Esophagus muscularis mucosa (tissue), 4 donors: ENCODE measurements at places on chromosomes 1 and 21.

GRCh38 chr1:230278376-230278775, 147.8 kb downstream of the PGBD5 start:
- DNase-seq: no peak
- no peaks in the 10 kb centered on the region for H3K27me3 ChIP-seq
- H3K4me1 ChIP-seq: peaks cover 3% of the 10 kb centered on the region
- H3K36me3 ChIP-seq: peaks cover 64% of the 10 kb centered on the region

- H3K27ac ChIP-seq: no peak overlapping the region
- no peaks in the 10 kb centered on the region for H3K4me1 ChIP-seq
- H3K27me3 ChIP-seq: no peaks in the 10 kb centered on the region
- no peaks in the 10 kb centered on the region for H3K36me3 ChIP-seq
Observed at GRCh38 chr1:41752514-41753170, 166.1 kb downstream of the HIVEP3 start.

GRCh38 chr1:198491028-198491427, 49.5 kb downstream of the ATP6V1G3 start:
- H3K4me3 ChIP-seq: no peak overlapping the region
- DNase-seq: no peak
- H3K4me1 ChIP-seq: no peaks in the 10 kb centered on the region
- H3K27ac ChIP-seq: no peak overlapping the region

GRCh38 chr1:59522925-59523505, 226.1 kb downstream of the FGGY start:
- no peaks in the 10 kb centered on the region for H3K36me3 ChIP-seq
- no peak overlapping the region for H3K4me3 ChIP-seq
- no peaks in the 10 kb centered on the region for H3K27me3 ChIP-seq
- H3K4me1 ChIP-seq: peaks cover 27% of the 10 kb centered on the region
- H3K27ac ChIP-seq: no peak overlapping the region
- DNase-seq: no peak

DNA sequence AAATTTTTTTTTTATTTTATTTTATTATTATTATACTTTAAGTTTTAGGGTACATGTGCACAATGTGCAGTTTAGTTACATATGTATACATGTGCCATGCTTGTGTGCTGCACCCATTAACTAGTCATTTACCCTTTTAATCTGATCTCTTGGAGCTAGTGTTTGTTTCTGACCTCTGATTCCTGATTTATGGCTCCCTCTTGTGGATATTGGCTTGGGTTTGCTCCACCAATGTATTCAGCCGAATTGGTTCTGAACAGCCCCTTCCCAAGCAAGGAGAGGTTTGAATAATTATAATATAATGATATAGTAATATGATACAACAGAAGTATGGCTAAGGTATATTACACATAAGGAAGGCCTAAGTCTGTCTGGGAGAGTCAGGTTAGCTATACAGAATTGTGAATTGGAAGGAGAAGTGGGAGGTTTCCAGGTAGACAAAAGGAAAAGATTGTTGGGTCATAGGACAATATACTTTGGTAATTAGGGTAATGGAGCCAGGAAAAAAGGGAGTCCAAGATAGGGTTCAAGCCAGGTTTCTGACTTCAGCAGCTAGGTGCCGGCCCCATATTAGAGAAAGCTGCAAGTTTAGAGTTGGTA, 53.1 kb upstream of the HMCN1 start:
- no peaks in the 10 kb centered on the region for H3K4me1 ChIP-seq
- no peaks in the 10 kb centered on the region for H3K27me3 ChIP-seq
- no peak for DNase-seq
- H3K4me3 ChIP-seq: no peak overlapping the region
- no peak overlapping the region for H3K27ac ChIP-seq
- H3K36me3 ChIP-seq: no peaks in the 10 kb centered on the region

DNA sequence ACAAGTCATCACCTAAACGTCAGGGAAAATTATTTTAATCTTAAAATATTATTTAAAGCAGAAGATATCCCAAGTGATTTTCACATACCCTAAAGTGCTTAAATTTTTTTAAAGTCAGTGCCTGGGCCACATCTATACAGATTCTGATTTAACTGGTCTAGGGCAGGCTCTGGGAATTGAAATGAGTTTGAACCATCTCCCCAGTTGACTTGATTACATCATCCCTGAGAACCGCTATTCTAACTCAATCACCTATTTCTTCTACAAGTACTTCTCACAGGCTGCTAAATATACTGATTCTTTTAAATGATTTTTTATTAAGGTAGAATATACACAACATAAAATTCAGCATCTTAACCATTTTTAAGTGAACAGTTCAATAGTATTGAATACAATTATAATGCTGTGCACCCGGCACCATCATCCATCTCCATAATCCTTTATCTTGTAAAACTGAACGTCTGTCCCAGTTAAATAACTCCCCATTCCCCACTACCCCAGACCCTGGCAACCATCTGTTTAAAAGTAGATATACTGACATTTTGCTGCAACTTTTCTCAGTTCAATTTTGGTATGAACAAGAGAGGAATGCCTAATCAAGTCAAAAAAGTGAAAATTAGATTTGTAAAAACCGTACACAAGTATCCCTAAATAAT, 19.5 kb downstream of the GART start:
- H3K4me1 ChIP-seq: no peaks in the 10 kb centered on the region
- no peak overlapping the region for H3K27ac ChIP-seq
- no peak for DNase-seq
- no peak overlapping the region for H3K4me3 ChIP-seq
- peaks cover 49% of the 10 kb centered on the region for H3K36me3 ChIP-seq

DNA sequence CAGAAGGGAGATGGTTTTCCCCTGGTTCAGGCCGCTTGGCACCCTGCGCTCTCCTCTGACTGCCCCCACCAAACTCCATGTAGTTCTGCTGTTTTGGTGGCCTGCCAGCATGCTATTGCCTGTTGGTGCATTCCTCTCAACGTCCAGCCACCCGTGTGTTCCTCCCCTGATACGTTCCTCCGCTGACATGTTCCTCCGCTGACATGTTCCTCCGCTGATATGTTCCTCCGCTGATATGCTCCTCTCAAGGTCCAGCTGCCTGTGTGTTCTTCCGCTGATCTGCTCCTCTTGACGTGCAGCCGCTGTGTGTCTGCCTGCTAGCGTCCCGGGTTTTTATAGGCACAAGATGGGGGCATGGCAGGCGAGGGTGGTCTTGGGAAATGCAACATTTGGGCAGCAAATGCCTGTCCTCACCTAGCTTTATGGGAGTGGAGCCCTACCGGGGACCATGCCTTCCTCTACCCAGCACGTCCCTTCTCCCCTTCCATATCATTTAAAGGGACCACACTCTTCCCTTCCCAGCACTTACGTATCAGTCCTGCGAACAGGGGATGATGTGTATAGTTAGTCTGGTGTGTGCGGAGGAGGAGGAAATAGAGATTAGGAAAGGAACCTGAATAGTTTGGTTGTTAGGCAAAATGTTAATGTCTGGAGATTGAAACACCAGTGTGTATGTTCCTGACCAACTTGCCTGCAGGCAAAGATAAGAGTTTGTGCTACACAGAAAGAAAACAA, 40.6 kb upstream of the PLA2G5 start:
- DNase-seq: no peak
- H3K4me3 ChIP-seq: no peak overlapping the region
- no peak overlapping the region for H3K27ac ChIP-seq
- H3K36me3 ChIP-seq: no peaks in the 10 kb centered on the region

GRCh38 chr1:30872948-30873263, 35.7 kb downstream of the SDC3 start:
- peaks cover 80% of the 10 kb centered on the region for H3K36me3 ChIP-seq
- H3K27ac ChIP-seq: no peak overlapping the region
- peaks cover 17% of the 10 kb centered on the region for H3K4me1 ChIP-seq
- no peak overlapping the region for H3K4me3 ChIP-seq

DNA sequence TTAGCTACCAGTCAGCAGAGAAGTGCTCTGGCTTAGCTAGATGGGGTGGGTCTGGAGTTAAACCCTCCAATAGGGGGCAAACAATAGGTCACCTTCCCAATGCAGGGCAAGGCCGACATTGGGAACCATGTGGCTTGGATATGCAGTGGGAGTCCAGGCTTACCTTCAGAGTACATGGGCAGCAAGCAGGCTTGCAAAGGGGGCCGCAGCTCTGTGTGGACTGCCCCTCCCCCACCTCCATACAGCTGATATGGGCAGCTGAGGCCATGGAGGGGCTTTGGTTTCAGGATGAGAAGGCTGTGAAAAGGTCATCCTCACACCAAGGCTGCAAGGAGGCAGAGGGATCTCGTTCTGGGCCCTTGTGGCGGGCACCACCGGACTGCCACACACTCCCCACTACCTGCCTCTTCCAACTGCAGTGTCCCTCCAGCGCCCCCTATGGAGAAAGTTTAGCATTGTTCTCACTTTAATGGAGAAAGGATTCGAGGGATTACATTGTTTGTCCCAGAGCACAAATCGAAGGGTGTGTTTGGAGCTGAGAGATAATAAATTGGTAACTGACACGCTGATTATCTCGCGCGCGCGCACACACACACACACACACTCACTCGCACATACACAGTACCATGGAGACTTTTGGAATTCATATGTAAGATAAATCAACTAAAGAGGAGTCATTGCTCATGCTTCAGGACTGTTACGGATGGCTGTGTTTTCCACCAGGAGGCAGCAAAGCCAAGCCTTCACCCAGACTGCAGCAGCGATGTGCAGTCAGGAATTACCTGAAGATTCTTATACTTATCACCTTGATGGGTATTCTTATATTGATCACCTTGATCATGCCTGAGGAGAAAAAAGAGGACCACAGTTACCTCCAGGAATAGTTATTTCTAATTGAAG, 7.0 kb upstream of the SMCP start:
- no peaks in the 10 kb centered on the region for H3K27me3 ChIP-seq
- H3K4me3 ChIP-seq: no peak overlapping the region
- no peaks in the 10 kb centered on the region for H3K4me1 ChIP-seq
- H3K36me3 ChIP-seq: no peaks in the 10 kb centered on the region
- DNase-seq: peak; percentile 66
- H3K27ac ChIP-seq: no peak overlapping the region

GRCh38 chr1:89088572-89088971, 23.6 kb upstream of the GBP1 start:
- no peak overlapping the region for H3K4me3 ChIP-seq
- no peak overlapping the region for H3K27ac ChIP-seq
- DNase-seq: no peak
- no peaks in the 10 kb centered on the region for H3K4me1 ChIP-seq

- H3K4me1 ChIP-seq: peaks cover 12% of the 10 kb centered on the region
- H3K36me3 ChIP-seq: peaks cover 46% of the 10 kb centered on the region
- H3K27me3 ChIP-seq: no peaks in the 10 kb centered on the region
Observed at GRCh38 chr21:42537106-42537742, 23.6 kb downstream of the SLC37A1 start.

GRCh38 chr1:27992276-27992675, 32.5 kb downstream of the XKR8 start:
- H3K27me3 ChIP-seq: no peaks in the 10 kb centered on the region
- H3K4me1 ChIP-seq: no peaks in the 10 kb centered on the region
- peaks cover 69% of the 10 kb centered on the region for H3K36me3 ChIP-seq
- no peak overlapping the region for H3K4me3 ChIP-seq

- H3K4me1 ChIP-seq: peaks cover 5% of the 10 kb centered on the region
- H3K36me3 ChIP-seq: no peaks in the 10 kb centered on the region
- H3K27me3 ChIP-seq: no peaks in the 10 kb centered on the region
- DNase-seq: no peak
- no peak overlapping the region for H3K4me3 ChIP-seq
- no peak overlapping the region for H3K27ac ChIP-seq
Observed at GRCh38 chr1:103256490-103256889, 148.2 kb upstream of the COL11A1 start.

DNA sequence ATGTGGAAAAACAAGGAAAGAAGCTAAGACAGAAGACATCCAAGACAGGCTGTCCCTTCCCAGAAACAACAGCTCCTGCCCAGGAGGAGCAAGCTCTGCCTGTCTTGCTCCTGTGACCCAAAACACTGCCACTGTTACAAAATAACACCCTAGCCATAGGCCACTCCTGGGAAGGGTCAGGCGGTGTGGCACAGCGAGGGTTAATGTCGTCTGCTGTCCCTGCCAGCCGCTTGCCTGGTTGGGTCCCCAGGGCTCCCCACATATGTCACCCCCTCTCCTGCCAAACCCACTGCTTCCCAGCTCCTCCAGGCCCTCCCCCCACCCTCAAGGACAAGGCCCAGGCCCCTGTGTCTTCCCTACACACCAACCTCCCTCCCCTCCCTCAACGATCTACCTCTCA, 3.9 kb upstream of the NHLH1 start:
- no peak for DNase-seq
- H3K4me1 ChIP-seq: no peaks in the 10 kb centered on the region
- H3K36me3 ChIP-seq: peaks cover 26% of the 10 kb centered on the region
- H3K4me3 ChIP-seq: no peak overlapping the region
- H3K27ac ChIP-seq: no peak overlapping the region

- no peaks in the 10 kb centered on the region for H3K4me1 ChIP-seq
- H3K27ac ChIP-seq: no peak overlapping the region
- DNase-seq: no peak
Observed at GRCh38 chr1:226653311-226653921, 85.7 kb downstream of the ITPKB start.

DNA sequence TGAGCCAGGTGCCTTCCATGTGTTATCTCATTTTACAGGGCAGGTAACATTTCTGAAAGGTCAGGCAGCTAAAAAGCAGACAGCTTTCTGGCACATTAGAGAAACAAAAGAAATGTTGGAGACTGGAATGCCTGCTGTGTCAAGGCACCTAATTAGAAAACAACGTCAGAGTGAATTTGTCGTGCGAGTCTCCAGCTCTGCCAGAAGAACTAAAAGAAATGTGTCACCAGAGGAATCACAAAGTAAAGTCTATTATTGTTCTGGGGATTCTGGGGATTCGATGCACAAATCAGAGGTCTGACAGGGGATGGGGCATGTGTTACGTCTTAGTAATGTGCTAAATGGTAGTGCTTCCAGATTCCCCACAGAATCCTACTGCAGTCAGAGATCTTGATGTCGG, 89.3 kb downstream of the EDEM3 start:
- H3K36me3 ChIP-seq: no peaks in the 10 kb centered on the region
- no peaks in the 10 kb centered on the region for H3K27me3 ChIP-seq
- peaks cover 3% of the 10 kb centered on the region for H3K4me1 ChIP-seq
- H3K27ac ChIP-seq: no peak overlapping the region
- no peak overlapping the region for H3K4me3 ChIP-seq

DNA sequence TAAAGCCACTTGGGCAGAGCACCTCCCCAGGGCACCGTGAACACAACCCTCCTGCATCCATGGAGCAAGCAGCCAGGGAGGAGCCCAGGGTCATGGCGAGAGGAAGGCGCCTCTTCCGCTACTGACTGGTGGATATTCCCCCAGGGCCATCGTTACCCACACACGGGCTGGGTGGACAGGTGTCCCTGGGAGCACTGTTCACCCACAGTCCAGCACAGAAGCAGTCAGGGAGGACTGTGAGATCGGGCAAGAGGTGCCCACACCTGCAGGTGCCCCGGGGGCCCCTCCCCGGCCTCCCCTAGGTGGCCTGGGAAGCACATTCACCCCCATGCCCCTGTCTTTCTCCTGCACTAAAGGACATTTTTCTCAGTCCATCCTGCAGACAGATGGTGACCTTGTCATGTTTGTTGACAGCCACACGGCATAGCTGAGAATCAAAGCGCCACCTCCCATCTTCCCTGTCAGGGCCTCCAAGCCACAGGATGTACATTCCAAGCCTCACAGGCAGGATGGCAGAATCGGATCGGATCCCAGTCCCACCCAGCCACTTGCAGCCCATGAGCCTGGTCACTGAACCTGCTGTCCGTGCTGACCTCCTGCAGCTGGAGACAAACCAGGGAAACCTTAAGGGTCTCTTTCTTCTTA, 160.2 kb downstream of the PRDM16 start:
- H3K27ac ChIP-seq: no peak overlapping the region
- H3K4me1 ChIP-seq: no peaks in the 10 kb centered on the region
- peaks cover 98% of the 10 kb centered on the region for H3K27me3 ChIP-seq
- H3K4me3 ChIP-seq: no peak overlapping the region
- H3K36me3 ChIP-seq: no peaks in the 10 kb centered on the region
- DNase-seq: no peak
